Neural crest cell (in vitro differentiated cells): ENCODE measurements at places on chromosomes 5 and 9. TPM values are rescaled to one million over a fixed set of nuclear protein-coding genes. Genes with fewer than 3 reads are reported as not detected.

DNA sequence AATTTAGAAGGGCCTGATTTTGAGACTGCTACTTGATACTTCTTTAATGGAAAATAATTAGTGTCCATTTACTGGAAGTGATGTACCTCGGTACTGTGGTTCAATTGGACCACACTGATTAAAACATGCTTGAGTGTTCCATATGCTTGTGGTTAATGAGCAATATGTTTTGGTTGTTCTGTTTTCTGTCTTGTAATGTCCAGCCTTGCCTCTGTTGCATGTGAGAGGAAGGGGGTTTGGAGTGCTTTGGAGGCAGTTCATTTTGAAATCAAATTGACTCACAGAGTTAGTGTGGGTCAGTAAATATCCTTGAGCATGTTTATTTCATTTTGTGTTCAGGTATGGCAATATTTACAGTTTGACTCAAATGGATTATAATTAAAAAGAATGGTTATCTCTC is 334.4 kb downstream of the ARHGEF28 start:
- no peak for DNase-seq

DNA sequence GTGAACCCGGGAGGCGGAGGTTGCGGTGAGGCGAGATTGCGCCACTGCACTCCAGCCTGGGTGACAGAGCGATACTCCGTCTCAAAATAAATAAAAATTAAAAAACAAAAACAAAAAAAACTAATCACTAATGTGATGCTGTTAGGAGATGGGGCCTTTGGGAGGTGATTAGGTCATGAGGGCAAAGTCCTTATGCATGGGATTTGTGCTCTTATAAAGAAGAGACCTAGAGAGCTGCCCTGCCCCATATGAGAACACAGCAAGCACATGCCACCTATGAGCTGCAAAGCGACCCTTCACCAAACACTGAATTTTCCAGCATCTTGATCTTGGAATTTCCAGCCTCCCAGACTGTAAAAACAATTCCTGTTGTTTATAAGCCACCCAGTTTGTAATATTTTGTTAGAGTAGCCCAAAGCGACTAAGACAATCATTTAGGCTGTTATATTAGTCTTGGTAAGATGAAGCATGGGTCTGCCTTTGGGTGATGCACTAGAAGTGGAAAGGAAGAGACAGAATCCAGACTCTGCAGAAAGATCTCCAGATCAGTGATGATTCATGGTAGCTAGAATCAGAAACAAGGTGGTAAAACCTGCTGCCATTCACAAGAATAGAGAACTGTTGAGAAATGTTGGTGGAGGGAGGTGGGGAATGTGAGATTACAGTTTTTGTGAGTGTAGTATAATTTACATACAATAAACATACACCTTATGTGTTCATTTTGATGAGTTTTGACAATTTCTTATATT is 26.2 kb downstream of the GPR21 start:
- DNase-seq, result no peak

DNA sequence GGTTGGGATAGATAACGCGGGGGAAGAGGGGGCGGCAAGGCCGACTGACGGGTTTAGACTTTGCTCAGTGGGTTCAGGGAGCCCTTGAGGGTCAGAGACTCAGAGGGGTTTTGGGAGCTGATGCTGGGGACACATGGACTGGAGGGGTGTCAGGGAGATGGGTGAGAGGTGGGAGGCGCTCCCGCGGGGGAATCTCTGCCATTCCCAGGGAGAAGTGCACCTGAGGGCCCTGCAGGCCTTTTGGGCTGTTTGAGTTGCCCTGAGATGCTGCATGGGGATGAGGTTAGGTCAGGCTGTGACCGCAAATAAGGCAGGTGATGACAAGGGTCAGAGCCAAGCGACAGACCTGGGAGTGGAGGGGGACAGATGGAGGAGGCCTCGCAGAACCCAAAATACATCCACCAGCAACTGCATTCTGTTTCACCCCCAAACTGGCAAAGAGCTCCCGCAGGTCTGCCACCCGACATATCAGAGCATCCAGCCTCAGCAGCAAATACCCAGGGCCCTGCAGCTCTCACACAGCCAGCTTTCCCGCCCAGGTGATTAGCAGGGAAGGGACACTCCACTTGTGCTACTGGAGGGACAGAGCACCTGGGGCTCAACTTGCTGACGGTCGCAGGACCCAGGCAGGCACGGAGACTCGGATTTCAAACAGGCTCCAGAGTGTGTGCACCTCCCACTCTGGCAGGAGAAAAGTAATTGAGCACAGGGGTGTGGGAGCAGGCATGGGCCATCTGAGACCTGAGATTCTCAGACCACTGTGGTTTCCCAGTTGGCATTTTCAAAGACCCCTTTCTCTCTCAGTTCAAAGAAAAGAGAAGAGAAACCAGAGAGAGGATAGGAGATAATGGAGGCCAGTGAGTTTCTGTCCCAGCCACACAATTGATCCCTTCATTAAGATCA is 26.4 kb downstream of the TMOD1 start:
- DNase-seq, result no peak

DNA sequence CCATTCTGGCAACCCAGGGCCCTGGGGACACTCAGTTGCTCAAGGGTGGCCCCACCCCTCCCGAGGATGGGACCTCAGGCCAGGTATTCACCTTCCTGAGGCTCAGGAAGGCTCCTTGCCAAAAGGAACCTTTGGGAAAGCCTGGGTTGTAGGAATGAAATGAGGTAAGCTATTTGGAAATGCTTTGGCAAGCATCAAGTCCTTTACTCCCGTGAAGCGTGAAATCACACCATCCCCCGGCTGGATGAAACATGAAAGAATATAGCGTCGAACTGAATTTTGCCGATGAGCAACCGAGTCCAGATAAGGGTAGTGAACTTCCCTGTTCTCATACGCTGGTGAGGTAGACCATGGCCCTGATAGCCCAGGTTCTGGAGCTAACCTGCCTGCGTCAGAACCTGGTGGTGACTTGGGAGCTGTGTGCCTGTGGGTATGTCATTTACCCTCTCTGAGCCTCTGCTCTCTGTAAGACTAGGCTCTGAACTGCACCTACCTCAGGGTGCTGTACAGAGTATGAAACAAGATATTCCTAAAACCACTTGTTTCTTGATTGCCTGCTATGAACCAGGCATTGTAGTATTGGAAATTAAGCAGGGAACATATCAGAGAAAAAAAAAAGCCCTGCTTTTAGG is 105.3 kb upstream of the BOD1 start:
- no peak for DNase-seq

GRCh38 chr5:132526974-132527564 is 16.3 kb downstream of the IL5 start:
- DNase-seq, result no peak

GRCh38 chr9:136374183-136374575 is 710 bp upstream of the CARD9 start:
- no peak for DNase-seq

UAP1L1 gene
- total RNA-seq, result 2.6 and 2.9 TPM in 2 replicates

C9orf50 gene
- 0.26 and 0.27 TPM in 2 replicates for total RNA-seq

CER1 gene
- total RNA-seq, result 0.32 and 0.40 TPM in 2 replicates

DNA sequence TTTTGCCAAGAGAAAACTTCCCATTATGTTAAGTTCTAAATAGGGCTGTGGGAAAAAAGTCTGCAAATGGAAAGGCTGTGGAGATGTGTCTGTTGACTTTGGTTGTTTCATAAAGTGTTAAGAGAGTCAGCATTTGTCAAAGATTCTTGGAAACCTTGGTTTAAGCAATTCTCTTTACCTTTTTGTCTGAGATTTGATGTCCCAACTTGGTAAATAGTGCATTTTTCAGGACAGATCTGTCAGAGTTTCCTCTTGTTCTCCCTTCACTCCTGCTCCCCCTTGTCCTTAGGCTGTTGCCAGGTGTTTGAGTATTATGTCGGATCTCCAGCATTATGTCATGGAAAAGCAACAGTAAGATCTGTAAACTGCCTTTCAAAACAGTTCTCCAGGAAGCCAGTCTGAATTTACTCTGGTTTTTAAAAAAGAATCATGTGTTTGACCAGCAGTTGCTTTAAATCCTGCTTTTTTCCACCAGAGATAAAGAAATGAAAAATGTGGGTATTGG is 79.1 kb upstream of the ADAMTSL1 start:
- DNase-seq, result no peak

DNA sequence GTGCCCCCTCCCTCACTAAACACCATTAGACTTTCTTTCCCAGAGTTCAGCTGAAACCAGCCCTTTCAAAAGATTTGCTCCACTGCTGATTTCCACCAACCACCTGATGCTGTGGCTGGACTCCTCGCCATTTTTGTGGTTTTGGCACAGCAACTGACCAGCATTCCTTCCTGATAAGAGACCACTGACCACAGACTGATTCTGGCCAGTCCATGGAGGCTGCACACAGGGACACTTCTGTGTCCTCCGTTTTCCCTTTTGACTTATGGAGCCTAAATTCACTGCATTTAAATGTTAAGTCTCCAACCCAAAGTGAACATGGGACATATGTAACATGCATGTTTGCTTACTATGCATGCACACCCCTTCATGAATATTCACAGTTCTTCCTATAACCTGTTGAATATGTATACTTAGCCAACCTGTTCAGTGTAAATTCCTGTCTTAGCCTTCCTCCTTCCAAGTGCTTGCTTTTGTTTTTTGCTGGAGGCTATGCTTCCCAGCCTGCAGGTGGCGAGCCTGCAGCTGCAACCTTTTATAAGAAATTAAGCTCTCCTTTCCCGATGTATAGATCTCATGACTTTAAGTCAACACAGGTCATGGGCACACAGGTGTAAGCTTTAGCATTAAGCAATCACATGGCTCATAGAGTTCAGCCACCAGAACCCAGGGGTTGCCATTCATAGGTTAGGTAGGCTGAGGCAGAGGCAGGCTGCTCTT is 78.7 kb downstream of the ACTL7B start:
- DNase-seq, result no peak

GRCh38 chr5:176474476-176474875 is 26.3 kb downstream of the FAF2 start:
- no peak for DNase-seq

CNTLN gene
- total RNA-seq, result 16.7 and 18.0 TPM in 2 replicates

DNA sequence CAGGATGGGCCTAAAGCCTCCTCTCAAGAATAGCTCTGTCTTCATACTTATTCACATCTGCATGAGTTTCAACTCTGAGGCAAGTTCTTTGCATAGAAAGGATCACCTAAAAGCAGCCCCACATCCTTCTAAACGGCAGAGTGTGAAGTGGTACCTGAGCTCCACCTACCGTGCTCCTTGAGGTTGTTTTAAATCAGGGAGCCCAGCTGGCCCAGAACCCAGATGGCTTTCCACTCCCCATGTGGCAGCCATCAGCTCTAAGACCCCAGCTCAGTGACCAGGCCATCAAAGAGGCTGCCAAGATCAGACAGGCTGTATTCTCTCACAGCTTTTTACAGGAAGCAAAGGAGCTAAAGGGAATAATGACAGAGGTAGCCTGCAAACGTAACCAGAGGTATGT is 299.3 kb downstream of the RASEF start:
- no peak for DNase-seq

SLC1A1 gene
- 0.89 and 0.96 TPM in 2 replicates for total RNA-seq

DNA sequence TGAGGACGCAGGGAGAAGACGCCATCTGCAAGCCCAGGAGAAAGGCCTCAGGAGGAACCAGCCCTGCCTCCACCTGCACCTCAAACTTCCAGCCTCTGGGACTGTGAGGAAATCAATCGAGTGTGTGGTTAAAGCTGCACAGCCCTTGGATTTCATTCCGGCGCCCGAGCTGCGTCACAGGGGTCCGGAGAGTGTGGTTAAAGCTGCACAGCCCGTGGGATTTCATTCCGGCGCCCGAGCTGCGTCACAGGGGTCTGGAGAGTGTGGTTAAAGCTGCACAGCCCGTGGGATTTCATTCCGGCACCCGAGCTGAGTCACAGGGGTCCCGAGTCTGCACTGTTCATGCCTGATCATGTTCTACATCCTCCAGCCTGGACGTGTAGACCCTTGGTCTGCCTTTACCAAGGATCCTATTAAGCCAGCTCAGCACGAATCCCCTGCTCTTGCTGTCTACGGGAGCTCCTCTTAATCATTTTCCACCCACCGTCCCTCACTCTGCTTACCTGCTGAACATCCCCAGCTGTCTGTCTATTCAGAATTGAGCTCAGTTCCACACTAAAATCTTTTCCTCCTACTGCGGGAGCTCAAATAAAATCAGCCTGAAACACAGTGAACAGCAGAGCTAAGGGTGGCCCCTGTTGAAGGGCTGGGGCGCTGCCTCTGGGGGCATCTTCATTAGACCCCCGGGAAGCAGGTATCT is 73.0 kb upstream of the OLFM1 start:
- DNase-seq, result no peak

DNA sequence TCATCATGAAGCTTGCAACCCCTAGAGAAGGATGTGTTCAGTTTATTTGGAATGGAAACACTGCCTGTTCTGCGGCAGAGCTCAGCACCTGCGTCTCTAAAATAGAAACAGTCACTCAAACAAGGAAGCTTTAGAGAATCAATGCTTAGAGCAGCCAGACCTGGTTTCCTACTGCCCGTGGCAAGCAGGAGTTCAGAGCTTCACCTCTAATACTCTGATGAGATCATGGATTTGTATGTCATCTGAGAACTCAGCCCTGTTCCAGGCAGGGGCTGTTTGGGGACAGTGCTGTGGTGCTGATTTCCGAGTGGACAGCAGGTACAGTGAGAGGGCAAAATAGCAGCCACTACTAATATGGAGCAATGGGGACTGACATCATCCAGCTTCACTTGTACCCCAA is 236.0 kb upstream of the IRX1 start:
- DNase-seq, result no peak

GRCh38 chr9:22088053-22088716 is 79.1 kb upstream of the CDKN2B start:
- no peak for DNase-seq

NUDT12 gene
- 17.6 and 18.3 TPM in 2 replicates for total RNA-seq
